ENCODE measurements at places on chromosomes 5 and 9.

DNA sequence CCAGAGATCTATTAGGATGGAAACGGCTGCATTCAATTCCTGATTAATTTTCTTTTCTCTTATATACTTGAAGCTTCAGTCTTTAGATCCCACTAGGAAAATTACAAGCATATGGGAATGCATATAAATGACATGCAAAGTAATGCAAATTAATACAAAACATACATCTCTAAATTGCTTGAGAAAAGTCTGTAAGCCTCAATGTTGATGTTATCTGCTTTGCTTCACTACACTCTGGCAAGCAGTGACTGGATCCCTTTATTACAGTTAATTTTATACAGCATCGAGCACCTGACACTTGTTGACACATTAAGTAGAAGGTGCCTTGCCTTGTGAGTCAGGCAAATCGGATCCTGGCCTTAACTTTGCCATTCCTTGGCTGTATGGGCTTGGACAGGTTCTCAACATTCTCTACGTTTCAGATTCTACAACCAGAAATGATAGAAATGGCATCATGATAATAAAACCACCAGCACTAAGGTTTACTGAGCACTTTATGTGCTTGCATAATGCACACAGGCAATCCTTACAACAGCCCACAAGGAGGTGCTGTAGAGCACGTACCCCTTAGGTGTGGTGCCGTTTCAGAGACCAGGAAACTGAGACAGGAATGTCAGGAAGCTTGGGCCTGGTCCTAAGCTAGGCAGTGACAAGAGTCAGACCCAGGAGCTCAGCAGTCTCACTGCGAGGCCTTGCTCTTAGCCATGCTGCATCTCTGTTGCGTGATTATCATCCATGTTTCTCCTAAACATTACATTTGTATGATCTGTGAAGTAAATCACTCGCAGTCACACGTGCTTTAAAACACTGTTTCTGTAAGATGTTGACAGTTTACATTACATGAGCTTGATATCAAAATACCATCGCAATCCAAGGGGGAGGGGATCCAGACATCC, 2.7 kb downstream of the GCNT4 start:
- peak; percentile 61 for DNase-seq

- DNase-seq: peak; percentile 20
Measured at GRCh38 chr9:36039696-36040095, 3.0 kb downstream of the RECK start.

DNA sequence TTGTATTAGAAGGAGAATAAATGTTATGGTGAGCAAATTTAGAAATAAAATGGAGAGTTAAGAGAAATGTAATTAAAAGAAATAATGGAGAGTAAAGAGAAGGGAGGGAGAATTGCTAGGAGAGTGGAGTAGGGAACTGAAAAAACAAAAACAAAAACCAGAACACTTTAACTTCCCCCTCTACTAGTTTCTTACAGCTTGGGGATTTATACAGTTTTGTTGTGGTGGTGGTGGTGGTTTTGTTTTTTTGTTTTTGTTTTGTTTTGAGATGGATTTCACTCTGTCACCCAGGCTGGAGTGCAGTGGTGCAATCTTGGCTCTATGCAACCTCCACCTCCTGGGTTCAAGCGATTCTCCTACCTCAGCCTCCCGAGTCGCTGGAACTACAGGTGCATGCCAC, 322.4 kb downstream of the TMEM167A start:
- no peak for DNase-seq

DNA sequence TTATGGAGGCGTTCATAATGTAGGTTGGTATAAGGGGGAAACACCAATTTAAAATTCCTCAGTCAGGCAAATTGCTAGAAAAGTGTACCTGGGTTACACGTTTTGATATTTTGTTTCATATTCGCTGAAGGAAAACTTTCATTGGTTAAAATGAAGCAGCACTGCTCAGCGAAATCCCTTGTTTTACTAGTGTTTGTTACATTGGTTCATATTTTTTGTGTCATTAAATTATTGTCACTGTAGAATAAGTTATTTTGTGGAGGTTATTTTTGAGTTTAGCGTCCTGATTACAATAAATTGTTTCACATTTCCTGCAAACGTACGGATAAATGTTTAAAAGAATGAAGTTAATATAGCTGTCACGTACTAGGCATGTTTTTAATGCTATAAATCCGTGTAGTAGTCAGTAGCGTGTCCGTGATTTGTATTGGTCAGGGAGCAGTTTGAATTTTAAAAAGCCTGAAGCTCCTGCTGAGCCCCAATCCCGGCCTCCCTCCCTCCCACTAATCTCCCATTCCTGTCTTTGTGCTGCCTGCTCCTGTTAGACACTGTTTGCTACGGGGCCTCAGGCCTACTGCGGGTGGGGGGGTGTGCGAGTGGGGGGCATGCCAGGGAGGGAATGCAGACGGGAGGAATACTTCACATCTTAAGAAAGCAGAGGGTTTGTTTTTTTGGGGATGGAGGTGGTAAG, 2.0 kb downstream of the NIPBL start:
- peak; percentile 72 for DNase-seq

- no peak for DNase-seq
Measured at GRCh38 chr9:120080849-120081248, 499.1 kb downstream of the CDK5RAP2 start.

GRCh38 chr5:5014586-5015235, 125.4 kb upstream of the ADAMTS16 start:
- peak; percentile 97 for DNase-seq

DNA sequence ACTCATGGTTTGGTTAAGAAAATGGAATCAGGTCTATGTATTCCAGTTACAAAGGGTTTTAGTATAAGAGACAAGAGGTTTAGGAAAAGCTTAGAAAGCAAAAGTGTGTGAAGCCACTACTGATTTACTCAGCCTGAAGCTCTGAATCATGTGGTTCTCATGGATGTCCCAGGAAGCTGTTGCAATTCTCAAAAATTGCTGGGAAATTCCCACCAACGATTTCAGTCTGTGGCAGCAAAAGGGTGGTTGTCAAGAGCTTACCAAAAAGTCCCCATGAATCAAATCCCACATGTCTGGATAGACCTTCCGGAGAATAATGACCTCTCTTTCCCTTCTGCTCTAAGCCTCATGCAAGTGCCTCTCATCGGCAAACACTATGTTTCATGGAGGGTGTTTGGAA, 929.9 kb downstream of the TLE4 start:
- peak; percentile 23 for DNase-seq

DNA sequence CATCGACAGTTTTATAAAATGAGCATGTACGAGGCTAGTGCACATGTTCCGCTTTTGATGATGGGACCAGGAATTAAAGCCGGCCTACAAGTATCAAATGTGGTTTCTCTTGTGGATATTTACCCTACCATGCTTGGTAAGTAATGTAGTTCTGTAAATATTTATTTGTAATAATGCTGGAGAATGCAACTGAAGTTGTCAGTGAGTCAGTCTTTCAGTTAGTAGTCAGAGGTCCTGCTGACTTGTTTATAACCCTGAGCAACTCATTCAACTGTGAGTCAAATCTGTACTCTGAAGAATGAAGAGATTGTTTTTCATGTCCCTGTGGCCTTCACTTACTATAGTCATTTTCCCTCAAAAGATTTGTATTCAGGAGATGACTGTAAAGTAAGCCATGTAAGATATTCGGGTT, 28.4 kb upstream of the GPR150 start:
- DNase-seq: peak; percentile 74

DNA sequence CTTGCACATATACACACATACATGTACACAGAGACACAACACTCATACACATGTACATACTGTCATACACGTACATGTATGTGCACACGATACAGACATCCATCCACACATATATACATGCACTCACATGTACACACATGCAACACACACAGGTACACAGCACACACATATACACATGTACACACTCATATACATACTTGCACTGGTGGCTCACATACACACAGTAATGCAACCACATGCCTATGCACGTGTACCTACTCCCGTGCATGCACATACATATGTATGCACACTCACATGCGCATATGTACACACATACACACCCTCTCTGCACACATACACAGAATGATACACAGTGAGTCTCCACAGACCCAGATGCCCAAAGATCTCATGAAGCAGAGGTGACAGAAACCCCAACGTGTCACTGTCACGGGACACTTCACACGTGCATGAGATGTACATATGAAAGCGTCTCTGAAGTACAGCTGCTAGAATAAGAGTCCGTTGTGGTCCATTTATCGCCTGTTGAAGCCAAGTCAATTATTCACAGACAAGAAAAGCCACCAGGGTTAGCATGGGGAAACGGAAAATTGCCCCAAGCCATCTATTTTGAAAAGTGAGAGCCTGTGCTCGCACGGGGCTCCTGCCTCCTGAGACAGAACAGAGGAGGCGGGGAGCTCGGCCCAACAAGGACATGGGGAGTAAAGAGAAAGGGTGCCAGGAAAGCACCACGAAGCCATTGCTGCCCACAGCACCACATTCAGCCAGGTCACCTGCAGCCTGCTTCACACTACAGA, 24.9 kb downstream of the LPCAT1 start:
- DNase-seq: no peak

DNA sequence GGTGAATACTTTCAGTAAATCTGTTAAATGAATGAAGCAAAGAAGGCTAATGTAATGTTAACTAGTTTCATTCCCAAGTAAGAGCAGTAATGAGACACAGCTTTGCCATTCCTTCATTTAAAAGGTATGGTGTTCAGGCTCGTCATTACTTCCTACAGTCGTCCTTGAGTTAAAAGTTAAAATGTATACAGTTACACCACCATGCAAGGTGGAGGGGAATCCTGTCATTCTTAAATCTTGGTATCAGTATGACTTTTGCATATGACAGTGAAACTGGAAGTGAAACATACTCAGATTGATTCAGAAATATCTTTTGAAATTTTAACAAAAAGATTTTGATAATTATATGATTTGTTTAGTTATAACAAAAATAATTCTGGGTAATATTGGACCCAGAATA, 25.9 kb downstream of the MTRR start:
- DNase-seq: no peak

- DNase-seq: no peak
Measured at GRCh38 chr9:34552986-34553385, 30.2 kb upstream of the ENHO start.

DNA sequence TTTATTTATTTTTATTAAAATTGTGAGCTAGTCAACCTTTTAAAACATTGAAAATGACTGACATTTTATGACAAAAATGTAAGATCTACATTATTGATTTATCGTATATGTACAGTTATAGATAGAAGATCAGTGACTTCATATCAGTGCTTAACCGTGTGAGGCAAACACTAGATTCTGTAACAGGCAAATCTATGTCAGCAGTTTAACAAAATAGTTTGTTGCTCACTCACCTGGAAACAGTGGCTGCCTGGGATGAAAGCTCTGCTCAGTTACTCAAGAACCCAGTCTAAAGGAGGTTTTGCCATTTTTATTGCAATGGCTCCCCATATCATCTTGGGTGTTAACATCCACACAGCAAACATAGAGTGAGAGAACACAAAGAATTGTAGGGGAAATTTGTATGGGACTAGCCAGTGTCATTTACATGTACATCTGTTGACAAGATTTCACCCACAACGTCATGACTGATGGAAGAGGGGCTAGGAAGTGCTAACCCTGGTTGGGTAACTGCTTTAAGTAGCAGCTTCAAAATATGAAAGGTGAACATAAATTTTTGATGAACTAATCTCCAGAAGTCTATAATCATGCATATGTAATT, 49.0 kb downstream of the SGCD start:
- no peak for DNase-seq

- no peak for DNase-seq
Measured at GRCh38 chr9:129575818-129576217, 45.1 kb downstream of the C9orf50 start.

- DNase-seq: peak; percentile 5
Measured at GRCh38 chr9:70868661-70869652, 252.5 kb downstream of the TRPM3 start.

- peak; percentile 73 for DNase-seq
Measured at GRCh38 chr9:105114964-105115728, 129.3 kb upstream of the SLC44A1 start.

- DNase-seq: peak; percentile 93
Measured at GRCh38 chr5:36606428-36607113, at the start of gene SLC1A3. Gene SLC1A3 (plus strand): TSS chr5:36606606. CDS start chr5:36608424, 1,818 bp downstream.

DNA sequence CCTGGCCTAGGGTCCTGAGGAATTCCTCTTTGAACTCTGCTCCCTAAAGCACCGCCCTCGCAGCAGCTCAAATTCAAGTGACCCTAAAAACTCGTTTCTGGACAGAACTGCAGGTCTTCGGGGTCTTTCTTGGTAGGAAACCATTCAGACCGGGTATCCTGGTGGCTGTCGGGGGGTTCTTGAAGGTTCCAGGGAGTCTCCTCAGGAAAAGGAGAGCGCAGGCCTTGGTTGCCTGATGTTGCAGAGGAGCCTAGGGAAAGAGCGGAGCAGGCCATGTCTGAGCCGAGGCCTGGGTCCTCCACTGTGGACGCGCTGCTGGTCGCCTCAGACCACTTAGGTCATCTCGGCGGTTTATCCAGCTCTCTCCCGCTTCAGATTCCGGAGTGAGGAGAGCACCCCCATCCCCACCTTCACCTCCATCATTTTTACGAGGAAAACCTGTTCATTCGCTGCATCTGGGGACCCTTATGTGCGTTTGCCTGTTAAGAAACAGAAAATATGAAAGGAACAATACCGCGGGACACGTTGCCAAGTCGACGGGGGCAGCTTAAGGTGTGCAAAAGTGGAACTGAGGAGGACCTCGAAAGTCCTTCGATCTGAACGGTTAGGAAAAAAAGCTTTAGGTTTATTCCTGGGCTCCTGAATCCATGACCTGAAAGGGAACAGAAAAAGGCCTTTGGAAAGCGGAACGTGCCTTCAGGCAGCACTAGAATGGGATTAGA, 299.4 kb downstream of the PARP8 start:
- no peak for DNase-seq

- DNase-seq: no peak
Measured at GRCh38 chr5:116563736-116564308, 10.8 kb downstream of the SEMA6A start.

- DNase-seq: peak; percentile 2
Measured at GRCh38 chr9:80231318-80232236, 659.8 kb downstream of the TLE4 start.

DNA sequence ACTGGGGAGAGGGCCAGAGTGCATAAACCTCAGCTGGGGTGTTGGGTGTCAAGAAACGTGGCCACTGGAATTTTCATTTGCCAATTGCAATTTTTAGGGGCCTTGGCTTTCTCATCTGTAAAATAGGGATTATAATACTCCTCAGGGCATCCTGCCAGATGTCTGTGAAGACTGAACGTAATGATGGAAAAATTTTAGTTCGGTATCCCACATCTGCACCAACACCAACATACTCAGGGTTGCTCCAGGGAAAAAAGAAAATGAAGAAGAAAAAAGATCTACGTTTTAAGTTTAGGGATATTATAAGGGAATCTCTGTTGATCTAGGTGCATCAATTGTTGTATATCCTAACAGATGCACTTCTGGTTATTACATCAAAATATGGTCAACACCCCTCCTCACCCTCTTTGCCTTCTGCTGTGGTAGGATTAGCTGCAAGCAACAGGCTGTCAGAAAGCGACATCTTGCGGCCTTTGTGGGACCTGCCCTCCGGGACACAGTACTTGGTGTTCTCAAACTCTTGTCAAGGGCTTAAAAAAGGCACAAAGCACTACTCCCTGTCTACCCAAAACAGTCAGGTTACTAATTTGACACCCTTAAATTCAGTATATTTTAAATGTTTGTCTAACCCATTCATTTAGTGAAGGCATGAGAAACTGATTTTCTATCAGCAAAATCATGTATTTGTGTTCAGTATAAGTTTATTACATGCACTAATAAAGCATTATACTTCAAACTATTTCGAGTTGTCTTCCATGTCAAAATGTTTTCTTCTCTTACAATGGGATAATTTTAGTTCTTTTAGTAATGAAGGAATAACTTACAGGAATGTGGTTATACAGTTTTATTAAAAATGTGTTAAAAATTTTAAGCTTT, 8.3 kb upstream of the TBC1D2 start:
- peak; percentile 77 for DNase-seq
